ENCODE measurements at places on chromosomes 1 and 21.

DNA sequence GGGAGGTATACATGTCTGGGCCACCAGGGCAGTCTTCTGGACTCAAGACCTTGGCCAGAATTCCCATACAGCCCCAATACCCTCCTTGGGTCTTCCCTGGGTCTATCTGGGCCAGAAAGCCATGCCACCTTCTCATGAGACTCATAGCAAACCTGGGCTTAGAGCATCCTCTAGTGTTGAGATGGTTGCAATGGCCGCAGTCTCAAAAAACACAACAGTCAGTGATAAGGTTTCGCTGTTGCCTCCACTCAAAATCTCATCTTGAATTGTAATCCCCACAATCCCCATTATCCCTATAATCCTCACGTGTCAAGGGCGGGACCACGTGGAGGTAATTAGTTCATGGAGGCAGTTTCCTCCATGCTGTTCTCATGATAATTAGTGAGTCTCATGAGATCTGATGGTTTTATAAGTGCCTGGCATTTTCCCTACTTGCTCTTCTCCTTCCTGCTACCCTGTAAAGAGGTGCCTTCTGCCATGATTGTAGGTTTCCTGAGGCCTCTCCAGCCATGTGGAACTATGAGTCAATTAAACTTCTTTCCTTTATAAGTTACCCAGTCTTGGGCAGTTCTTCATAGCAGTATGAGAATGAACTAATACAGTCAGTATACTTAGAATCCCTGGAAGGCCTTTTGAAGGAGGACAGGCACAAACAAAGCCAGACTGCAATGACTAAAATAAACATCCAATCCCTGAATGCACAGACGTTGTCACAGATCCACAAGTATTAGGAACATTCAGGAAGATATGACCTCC, 77.0 kb downstream of the CTH start:
- no peak for DNase-seq

- DNase-seq, result no peak
Measured at GRCh38 chr1:86778569-86779239, 74.3 kb downstream of the SH3GLB1 start.

DNA sequence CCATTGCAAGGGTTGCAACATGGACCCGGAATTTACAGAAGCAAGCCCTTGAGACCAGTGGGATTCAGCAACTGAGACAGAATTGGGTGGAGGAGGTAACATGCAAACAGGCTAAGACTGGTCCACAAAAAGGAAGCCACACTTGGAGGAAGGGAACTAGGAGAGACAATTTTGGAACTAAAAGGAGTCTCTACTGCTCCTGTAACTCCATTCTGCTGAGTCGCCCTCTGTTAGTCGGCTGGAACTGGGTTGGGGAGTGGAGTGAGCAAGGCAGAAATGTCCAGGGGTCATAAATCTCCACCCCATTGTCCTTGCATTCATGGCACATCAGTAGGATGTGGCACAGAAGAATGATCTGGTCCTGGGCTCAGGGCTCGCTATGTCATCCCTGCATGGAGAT, 5.1 kb downstream of the LAMB3 start:
- DNase-seq, result no peak

DNA sequence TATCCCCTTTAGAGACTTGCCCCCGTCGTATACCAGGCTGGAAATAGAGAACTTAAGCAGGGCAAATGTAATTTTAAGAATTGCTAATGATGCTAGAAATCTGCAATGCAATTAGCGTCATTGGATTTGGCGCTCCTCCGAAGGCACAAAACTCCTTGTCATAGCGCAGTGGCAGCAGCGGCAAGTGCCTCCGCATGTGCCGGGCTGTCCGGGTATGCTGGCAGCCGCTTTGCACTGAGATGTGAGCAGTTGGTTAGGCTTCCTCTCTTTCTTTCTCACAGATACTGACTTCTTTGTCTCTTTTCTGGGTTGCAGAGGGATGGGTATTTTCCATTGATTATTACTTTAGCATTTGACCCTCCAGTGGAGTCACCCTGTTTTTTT, 193.4 kb upstream of the LMO4 start:
- DNase-seq, result no peak

- DNase-seq, result no peak
Measured at GRCh38 chr1:154499446-154499845, 2.6 kb upstream of the TDRD10 start.

Measured in GF-D8 (cell line).